ENCODE measurements at places on chromosomes 1 and 21.

- no peak for DNase-seq
Measured at GRCh38 chr1:200873671-200874397, 1.1 kb downstream of the GPR25 start.

GRCh38 chr1:201538612-201539551 lies at the start of gene NAV1:
Gene NAV1, plus strand, starts transcription at chr1:201539127. Its CDS starts 83,758 bp downstream, at chr1:201622885.
- DNase-seq: no peak

DNA sequence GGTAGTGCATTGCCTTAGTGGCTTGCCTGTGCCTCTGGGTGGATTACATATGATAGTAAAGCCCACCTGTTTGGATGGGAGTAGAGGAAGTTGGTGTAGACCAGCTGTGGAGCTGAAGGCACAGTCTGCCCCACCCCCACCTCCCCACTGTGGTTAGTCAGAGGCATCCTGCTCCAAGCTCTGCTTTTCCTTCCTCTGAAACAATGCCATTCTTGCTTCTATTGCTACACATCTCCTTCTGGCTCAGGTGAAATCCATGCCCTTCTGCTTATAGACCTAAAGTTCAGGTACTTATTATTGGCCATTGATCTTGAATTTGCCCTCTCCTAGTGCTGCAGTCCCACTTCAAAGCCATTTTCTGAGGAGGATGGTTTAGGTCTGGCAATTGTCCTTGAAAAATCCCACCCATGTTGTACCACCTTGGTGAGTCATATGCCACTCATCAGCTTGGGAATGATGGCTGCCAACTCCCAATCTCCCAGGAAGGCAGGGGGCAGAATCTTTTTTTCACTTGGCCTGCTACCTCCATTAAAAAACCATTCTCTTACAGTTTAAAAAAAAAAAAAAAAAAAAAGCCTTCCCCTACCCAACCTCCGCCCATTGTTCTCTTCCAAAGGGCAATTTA lies 6.7 kb upstream of the TXLNA start:
- no peak for DNase-seq

- DNase-seq: peak; percentile 51
Measured at GRCh38 chr1:159113596-159114433, 37.2 kb upstream of the AIM2 start.

- DNase-seq: no peak
Measured at GRCh38 chr1:187928288-187928687, 1099.5 kb downstream of the PLA2G4A start.

GRCh38 chr1:197285526-197286205 lies 17.6 kb downstream of the CRB1 start:
- no peak for DNase-seq

DNA sequence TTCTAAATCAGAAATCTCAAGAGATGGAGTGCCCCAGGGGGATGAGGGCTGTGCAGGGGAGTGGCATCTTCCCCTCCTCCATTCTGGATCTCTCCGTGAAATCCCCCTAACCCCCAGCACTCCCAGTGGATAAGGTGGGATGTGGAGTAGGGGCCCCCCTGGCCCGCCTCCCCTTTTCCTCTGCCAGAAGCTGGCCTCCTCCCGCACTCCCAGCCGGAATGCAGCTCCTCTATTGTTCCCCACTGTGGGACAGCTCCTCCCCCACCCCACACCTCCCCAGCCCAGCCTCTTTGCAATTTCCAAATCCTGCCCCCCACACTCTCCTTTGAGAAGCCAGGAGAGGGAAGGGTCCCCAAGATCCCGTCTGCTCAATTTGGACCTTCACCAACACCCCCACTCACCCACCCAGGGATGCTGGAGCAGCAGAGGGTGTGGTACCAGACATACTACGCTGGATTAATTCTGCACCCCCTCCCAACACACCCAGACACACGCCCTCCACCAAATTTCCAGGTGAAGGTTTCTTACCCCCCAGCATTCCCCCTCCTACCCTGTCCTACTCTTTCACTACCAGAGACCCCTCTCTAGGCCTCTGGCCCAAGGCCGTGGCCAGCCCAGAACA lies 1.9 kb downstream of the MEX3A start:
- no peak for DNase-seq

DNA sequence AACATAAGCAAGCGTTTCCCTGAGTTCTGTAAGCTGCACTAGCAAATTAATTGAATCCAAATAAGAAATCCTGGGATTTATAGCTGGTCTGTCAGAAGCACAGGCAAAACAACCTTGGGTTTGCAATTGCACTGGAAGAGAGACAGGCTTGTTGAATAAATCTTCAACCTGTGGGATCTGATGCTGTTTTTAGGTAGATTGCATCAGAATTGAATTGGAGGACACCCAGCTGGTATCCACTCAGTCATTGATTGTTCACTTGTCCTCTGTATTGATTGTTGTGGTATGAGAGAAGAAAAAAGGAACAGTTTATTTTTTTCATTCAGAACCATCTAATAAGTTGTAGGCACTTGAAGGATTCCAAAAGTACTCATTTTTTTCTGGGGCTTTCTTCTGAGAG lies 497.4 kb downstream of the SIPA1L2 start:
- DNase-seq: no peak

GRCh38 chr1:26784023-26784871 lies 3.5 kb upstream of the PIGV start:
- peak; percentile 94 for DNase-seq

DNA sequence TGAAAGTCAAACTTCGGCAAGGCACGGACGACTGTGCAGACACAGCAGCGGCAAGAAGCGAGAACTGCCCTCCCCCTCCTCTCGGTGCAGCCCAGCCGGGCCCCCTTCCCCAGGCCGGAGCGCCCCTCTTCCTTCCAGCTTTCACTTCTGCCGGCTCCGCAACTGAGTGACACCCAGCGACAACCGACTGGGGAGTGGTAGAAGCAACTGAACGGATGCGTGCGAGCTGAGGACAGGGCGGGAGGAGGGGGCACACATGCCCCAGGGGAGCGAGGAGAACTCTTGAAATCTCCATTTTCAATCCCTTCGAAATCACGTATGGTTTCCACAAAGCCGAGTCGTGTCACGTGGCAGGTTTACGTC lies 146.6 kb downstream of the PGBD5 start:
- DNase-seq: no peak

GRCh38 chr1:88979054-88979748 lies 13.2 kb downstream of the KYAT3 start:
- no peak for DNase-seq

DNA sequence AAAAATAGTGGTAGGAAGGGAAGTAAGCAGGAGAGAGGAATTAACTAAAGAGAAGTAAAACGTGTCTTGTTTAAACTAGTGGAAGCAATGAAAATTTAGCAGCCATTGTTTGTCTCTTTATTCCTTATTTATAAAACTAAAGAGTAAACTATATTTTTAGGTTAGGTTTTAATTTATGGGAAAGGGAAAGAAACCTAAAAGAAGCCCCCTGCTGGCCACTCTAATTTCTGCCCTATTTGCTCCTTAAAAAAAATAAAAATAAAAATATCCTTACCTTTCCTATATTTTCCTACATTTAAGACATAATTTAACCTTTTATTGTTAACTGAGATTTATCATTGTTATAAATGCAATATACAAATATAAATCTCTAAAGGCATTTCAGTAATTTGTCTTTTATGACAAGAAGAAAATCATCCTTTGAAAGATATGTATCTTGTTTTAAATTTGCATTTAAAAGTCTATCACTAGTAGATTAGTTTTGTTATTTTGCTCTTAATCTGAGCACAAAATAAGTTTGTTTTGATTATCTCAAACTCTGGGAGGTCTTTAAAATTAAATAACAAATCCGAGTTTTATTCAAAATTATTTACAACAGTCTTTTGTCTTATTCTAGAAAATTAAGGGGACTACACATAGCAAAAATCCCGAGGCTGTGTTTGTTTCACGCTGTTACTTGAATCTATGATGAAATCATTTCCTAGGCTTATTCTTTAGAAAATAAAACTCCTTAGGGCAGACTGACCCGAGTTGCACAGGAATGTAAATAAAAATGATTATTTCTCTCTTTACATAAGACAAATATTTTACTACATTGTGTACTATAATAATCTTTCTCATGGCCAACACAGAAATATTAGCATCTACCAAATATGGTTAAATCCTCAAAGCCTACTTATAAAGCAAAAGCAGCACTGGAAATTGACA lies 201.7 kb downstream of the NRIP1 start:
- peak; percentile 26 for DNase-seq

GRCh38 chr1:245091818-245092637 lies 62.8 kb upstream of the KIF26B start:
- no peak for DNase-seq

Data from hematopoietic multipotent progenitor cell treated with erythropoietin and hydrocortisone succinate and interleukin-3 and kit ligand, for 8 days (in vitro differentiated cells).